Right atrium auricular region (tissue), 2 donors: ENCODE measurements at places on chromosomes 5 and 9. TPM values are rescaled to one million over a fixed set of nuclear protein-coding genes. Genes with fewer than 3 reads are reported as not detected.

The CYLC2 gene
- not detected for total RNA-seq

GRCh38 chr5:102654559-102655349, 100.4 kb upstream of the PAM start:
- no peaks in the 10 kb centered on the region for H3K36me3 ChIP-seq
- no peak overlapping the region for H3K27ac ChIP-seq
- no peaks in the 10 kb centered on the region for H3K27me3 ChIP-seq
- no peak for DNase-seq

GRCh38 chr5:176642675-176643490, 4.4 kb upstream of the TSPAN17 start:
- no peak for DNase-seq
- H3K36me3 ChIP-seq: no peaks in the 10 kb centered on the region
- no peaks in the 10 kb centered on the region for H3K27me3 ChIP-seq
- H3K4me1 ChIP-seq: no peaks in the 10 kb centered on the region

The PCDHGC3 gene
- total RNA-seq: 24.1 TPM

DNA sequence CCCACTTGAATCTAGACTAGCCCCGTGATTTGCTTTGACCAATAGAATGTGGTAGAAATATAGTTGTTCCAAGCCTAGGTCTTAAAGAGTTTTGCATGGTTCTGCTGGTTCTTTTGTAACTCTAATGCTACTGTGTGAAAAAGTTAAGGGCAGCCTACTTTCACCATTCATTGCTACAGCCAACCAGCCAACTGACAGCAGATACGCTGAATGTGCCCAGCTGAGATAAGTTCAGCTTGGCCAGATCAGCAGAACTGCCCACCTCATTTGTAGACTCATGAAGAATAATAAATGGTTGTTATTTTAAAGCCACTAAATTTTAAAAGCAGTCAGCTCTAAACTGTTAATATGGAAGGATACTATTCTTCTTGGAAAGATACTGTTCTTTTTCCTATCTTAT, 23.9 kb downstream of the NR3C1 start:
- H3K27me3 ChIP-seq: no peaks in the 10 kb centered on the region
- H3K4me3 ChIP-seq: no peak overlapping the region
- H3K36me3 ChIP-seq: no peaks in the 10 kb centered on the region

GRCh38 chr5:154755361-154756008, at the start of gene LARP1:
LARP1 (plus strand) TSS chr5:154755377; CDS start chr5:154755758, 381 bp downstream.
- H3K4me3 ChIP-seq: peak within 1 kb of the TSS; percentile 95
- H3K36me3 ChIP-seq: no peaks in the 10 kb centered on the region
- no peak for DNase-seq
- H3K4me1 ChIP-seq: peaks cover 49% of the 10 kb centered on the region
- H3K27ac ChIP-seq: peak within 1 kb of the TSS; percentile 99

DNA sequence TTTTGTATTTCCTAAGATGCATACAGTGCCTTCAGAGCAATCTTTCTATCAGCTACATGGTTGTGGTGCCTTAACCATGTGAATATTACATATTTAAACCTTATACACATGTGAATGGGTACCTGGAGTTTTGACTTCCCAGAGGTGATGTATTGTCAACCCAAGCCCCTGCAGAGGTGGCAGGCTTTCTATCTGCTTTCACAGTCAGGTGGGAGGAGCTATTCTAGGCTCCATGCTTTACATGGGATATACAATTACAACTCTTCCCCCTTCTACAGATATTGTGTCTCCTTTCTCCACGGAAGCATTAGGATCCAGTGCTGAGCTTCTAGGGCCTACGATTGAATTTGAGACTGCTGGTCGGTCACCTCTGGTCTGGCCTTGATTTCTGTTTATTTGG, 89.8 kb upstream of the TUT7 start:
- H3K27ac ChIP-seq: no peak overlapping the region
- no peaks in the 10 kb centered on the region for H3K36me3 ChIP-seq
- no peaks in the 10 kb centered on the region for H3K27me3 ChIP-seq
- no peaks in the 10 kb centered on the region for H3K4me1 ChIP-seq
- DNase-seq: no peak

The SLC6A19 gene
- not detected for total RNA-seq

- no peaks in the 10 kb centered on the region for H3K27me3 ChIP-seq
- DNase-seq: no peak
- H3K36me3 ChIP-seq: no peaks in the 10 kb centered on the region
- no peaks in the 10 kb centered on the region for H3K4me1 ChIP-seq
- no peak overlapping the region for H3K27ac ChIP-seq
Measured at GRCh38 chr5:81534441-81534840, 140.5 kb upstream of the ACOT12 start.

The ANKRD31 gene
- 0.08 TPM for total RNA-seq

DNA sequence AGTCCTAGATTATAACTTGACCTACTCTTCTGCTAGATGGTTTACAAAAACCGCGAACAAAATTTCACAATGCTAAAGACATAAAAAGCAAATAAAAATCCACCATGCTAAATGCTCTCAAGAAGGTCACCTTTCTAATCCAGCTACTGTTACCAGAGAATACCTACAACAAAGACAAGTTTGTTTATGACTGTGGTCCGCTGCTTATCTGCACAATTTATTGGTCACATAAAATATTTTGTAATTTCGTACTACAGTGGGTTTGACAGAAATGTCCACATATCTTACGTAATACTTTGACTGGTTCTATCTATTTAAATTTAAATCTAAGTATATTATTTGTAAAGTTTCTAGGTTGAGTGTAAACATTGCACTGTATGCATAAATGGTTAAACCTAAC, 257.6 kb upstream of the ZNF608 start:
- H3K27me3 ChIP-seq: no peaks in the 10 kb centered on the region
- no peak overlapping the region for H3K4me3 ChIP-seq
- H3K4me1 ChIP-seq: no peaks in the 10 kb centered on the region

GRCh38 chr9:122001491-122002201, 91.5 kb downstream of the TTLL11 start:
- DNase-seq: peak; percentile 56
- H3K36me3 ChIP-seq: no peaks in the 10 kb centered on the region
- H3K27me3 ChIP-seq: no peaks in the 10 kb centered on the region

GRCh38 chr5:101539315-101539714, 636.2 kb upstream of the ST8SIA4 start:
- no peaks in the 10 kb centered on the region for H3K4me1 ChIP-seq
- H3K27me3 ChIP-seq: no peaks in the 10 kb centered on the region
- H3K27ac ChIP-seq: no peak overlapping the region
- no peak for DNase-seq
- no peaks in the 10 kb centered on the region for H3K36me3 ChIP-seq

DNA sequence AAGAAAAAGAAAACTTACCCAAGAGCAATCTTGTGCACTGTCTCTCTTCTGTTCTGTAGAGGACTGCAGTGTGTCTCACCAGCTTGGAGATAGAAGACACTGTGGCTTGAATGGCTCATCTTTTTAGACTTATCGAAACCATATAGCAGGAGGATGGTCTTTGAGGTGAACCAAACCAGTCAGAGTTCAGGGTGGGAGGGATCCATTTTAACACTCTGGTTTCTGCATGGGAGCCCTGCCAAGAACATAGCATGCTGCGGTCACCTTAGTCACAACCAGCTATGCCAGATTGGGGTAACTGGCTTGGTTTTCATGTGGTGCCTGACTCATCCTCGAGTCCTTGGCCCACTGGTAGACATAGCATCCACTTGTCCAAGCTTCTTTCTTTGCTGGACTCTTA, 135.1 kb downstream of the PAPPA start:
- H3K27ac ChIP-seq: no peak overlapping the region
- no peak for DNase-seq
- H3K4me3 ChIP-seq: no peak overlapping the region

- no peak overlapping the region for H3K4me3 ChIP-seq
- DNase-seq: no peak
- no peaks in the 10 kb centered on the region for H3K4me1 ChIP-seq
- no peaks in the 10 kb centered on the region for H3K27me3 ChIP-seq
- no peak overlapping the region for H3K27ac ChIP-seq
Measured at GRCh38 chr9:89777544-89777943, 172.7 kb downstream of the GADD45G start.

- no peaks in the 10 kb centered on the region for H3K4me1 ChIP-seq
- no peaks in the 10 kb centered on the region for H3K27me3 ChIP-seq
- no peaks in the 10 kb centered on the region for H3K36me3 ChIP-seq
Measured at GRCh38 chr9:114981063-114981462, 50.7 kb upstream of the TNFSF8 start.
